ENCODE measurements at places on chromosomes 4 and X.

- no peak for DNase-seq
These were observed 86.9 kb downstream of the MBNL3 start for GRCh38 chrX:132401935-132402334.

DNA sequence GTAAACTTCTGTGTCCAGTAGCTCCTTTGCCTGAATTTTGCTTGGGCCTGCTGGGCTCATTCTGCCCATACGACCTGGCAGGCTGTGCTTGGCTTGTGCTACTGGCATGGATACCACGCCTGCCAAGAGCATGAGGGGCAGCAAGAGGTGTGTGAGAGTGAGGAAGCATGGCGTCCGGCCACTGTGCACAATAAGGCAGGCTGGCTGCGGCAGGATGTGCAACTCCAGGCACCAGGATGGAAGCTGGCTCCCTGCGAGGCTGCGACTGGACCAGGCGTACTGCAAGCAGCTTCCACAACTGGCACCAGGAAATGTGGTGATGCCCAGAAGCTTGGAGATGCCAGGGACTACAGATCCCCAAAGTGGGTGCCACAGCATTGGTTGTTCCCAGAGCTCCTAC lies 709.3 kb downstream of the PCDH18 start:
- no peak for DNase-seq

- no peak for DNase-seq
These were observed 35.8 kb downstream of the STOX2 start for GRCh38 chr4:183940864-183941263.

- DNase-seq: no peak
These were observed 455 bp upstream of the ABCB7 start for GRCh38 chrX:75156531-75156945.

DNA sequence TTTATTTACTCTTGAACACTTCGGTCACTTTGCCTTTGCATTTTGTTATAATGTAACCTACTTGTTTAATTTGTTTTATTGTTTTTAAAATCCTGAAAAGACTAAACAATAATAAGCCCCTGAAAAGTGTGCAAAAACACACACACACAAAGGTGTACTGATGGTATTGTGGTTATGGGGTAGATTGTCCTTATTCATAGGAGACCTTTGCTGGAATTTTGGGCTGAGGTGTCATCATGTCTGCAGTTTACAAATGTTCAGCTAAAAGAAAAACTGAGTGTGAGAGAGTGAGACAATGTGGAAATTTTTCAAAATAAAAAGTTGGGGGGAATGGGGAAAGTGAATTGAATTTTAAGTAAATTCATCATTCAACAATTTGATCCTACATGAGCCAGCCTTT lies 174.9 kb downstream of the QDPR start:
- no peak for DNase-seq

- DNase-seq: no peak
These were observed 457.8 kb downstream of the TRAM1L1 start for GRCh38 chr4:116627545-116627944.

GRCh38 chr4:115711575-115711974 lies 598.2 kb upstream of the NDST4 start:
- no peak for DNase-seq

DNA sequence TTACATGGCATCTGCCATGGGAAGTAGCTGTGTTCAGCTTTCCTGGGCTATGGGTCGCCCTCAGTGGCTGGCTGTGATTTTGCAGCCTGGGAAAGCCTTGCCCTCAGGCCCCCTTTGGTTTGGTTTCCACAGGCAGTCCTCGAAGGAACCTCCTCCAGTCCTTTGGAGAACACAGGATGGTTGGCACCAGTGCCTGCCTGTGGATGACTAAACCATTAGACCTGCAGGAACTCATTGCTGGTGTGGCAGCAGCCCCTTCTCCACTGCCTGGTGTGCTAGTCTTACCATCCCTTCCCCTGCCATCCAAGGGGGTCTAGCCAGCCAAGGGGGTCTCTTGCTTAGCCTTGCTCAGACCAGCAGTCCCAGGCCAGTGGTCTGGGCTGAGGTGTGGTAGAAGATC lies 71.4 kb upstream of the PJA1 start:
- DNase-seq: no peak

DNA sequence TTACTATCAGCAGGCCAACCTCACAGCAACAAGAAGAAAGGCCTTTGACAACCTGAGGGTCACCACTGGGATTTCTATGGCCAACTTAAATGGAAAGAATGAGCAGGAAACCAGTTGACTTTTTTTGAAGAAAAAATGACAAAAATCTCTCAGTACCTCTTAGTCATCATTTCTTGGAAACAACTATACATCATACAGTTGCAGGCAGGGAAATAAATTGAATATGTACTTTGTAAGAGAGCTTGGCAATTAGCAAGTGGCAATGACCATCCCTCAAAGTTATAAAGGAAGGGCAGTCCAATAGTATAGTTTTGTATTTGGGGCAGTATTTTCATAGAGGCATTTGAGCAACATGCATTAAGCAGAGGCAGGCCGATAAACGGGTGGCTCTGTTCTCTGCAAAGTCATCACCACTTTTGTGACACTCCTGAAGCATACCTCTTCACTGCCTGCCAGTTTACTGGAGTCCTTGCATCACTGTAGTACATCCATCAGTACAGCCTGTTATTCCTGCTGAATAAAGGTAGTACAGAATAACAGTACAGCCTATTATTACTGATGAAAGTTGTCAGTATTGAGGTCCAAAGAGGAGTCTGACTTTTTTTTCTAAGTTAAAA lies 83.3 kb upstream of the AMELX start:
- DNase-seq: no peak

DNA sequence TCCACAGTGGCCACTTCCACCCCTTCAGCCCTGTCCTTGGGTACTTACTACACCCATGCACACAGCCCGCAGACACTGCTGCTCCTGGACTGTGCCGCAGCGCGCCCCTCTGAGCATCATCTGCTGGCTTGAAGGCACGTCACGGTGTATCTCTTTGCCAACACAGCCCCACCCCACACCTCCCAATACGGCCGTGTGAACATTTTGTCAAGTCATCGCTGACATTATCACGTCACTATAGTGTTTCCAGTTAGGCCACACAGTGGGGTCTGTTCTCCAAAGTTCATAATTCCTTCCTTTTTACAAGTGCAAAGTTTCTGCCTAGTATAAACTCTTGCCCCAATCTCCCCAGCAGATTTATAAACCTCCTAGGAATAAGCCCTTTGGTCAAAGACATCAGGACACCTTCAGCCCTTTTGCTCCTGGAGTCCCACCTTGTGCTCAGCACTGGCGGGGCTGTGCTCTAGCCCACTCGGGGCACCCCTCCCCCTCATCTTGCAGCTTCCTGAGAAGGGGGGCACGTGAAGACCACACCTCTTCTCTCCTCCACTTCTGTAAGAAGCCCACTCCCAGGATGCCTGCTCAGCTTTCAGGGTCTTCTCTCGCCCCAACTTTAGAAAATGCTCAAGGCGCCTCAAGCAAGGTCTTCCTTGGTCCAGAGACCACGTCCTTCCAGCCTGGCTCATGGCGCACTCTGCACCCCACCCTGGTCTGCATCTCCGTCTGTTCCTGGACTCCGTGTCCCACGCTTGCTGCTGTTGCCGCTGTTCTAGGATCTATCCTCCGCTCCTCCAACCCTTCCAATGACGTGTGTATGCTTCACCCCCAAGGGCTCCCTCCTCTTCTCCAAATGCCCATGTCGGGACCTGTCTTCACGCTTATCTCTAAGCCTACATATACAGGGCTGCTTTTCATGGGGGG lies 7.2 kb downstream of the FAM53A start:
- DNase-seq: no peak

GRCh38 chr4:102447413-102447812 lies 53.7 kb upstream of the NFKB1 start:
- DNase-seq: no peak

DNA sequence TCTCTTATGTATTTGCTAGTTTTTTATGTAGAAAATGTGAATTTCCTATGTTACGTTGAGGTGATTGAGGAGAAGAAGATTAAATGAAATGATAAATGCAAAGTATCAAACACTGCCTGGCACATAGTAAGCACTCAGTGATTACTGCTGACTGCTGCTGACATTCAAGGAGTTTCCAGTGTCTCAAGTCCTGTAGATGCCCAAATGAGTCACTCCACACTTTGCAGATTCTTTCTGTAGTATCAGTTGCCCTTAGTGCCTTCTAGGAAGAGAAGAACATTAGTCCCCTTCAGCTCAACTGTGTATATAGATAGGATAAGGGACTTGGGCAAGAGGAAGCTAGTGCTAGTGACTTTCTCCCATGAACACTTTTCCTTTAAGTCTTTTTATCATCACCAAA lies 240.5 kb upstream of the TEX13A start:
- no peak for DNase-seq

GRCh38 chrX:107014936-107015335 lies 14.9 kb upstream of the MORC4 start:
- no peak for DNase-seq

DNA sequence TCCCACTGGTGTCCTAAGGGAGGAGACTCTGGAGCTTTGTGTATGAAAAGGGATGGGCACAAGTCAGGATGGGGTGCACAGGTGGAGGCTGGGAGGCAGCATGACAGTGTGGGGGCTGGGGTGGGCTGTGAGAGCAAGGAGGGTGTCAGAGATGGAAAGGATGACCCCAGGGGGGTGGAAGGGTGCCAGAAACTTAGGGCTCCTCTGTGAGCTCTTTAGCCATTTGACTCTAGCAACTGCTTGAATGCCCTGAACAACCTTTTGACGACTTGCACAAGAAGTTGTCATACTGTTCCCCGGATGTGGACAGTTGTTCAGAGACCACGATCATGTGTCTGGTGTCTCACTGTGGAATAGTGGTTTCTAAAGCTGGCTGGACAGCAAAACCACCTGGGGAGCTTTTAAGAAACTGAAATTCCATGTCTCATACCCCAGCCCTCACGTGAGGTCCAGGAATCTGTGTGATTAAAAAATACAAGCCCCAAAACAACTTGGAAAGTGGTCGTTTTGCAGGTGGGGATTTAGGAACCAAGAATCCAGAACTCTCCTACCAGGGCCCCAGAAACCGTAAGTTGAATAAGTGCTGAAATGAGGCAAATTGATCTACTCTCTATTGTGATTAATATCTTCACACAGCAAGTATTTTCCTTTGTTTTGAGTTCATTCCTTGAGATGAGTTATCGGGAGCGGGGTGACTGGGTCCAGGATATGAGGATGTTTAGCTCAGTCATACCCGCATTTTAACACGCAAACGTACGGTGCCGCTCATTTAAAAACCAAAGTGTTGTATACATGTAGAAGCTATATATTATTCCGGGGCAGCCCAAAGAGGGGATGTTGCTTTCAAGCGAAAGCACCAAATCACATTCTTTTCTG lies 3.4 kb downstream of the RHOH start:
- DNase-seq: peak; percentile 72

DNA sequence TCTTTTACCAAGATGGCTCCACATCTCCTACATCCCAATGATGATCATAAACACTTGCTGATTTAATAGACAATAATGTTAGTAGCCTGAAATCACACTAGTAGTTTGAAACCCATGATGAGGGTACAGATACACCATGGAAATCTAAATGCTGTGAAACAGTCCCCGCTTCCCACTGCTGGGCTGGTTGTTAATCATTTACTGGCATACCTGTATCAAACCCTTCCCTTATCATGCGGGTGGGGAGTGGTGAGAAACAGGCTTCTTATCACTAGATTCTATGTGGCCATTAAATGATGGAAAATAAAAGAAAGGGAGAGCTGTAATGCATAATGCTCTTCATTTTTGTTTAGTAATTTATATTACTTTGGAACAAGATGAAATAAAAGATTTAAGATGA lies 21.9 kb downstream of the MAOA start:
- no peak for DNase-seq

GRCh38 chrX:127879585-127879984 lies 172.6 kb downstream of the ACTRT1 start:
- no peak for DNase-seq

DNA sequence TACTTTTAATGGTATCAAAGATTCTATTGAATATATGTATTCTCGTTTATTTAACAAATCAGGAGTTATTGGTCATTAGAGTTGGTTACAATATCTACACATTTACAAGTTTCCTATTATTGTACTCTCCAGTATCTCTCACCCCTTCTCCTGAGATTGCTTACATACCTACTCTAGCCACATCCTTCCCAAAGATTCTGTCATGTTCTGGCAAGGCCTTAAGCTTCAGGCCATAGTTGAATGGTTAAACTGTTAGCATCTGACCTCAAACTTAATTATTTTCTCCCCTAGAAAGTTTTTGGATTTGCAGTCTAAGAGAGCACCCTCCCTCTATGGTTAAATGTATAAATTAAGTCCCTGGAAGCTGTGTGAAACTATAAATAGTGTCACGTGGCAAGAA lies 784.2 kb downstream of the GLUD2 start:
- DNase-seq: no peak

DNA sequence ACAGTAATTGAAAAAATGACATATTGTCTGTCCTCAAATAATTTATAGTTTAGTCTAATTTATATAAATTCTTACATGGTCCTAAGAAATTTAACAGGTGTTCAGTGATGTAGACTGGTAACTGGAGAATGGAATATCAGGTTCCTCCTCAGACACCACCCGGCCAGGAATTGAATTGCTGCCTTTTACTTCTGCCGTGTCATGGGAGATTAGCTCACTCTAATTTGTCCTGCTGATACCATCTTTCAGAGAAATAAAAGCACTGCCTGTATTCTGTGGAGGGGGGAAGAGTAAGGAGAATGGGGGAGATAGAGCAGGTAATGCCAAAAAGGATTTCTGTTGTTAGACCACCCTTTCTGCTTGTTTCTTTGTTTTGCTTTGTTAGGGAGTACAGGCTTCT lies 125.2 kb upstream of the KLHL4 start:
- DNase-seq: no peak

GRCh38 chrX:55451626-55451989 lies 319 bp upstream of the MAGEH1 start:
- DNase-seq: no peak

GRCh38 chr4:87414816-87415215 lies 7.6 kb upstream of the NUDT9 start:
- no peak for DNase-seq

GRCh38 chr4:67755974-67756373 lies 1.8 kb upstream of the GNRHR start:
- DNase-seq: no peak

DNA sequence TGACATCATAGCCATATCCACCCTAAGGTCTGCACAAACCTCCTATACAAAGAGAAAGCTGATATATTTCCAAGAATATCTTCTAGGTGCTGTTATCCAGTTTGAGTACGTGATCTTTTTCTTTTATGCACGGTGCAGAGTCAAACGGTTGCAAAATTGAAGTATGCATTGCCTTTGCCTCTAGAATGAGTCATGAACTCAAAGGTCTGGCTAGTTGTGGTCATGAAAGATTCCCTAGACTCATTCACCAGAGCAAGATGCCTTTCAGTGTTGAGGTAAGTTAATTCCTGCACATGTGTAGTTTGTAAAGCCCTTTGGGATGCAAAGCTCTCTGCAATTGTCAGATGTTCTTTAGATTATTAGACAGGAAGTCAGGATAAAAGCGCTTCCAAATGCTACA lies 704.4 kb downstream of the PCDH19 start:
- no peak for DNase-seq

All from CD4-positive, alpha-beta T cell treated with Interferon gamma for 1 hour (primary cell).